Right ventricle myocardium inferior (tissue), 1 donor: ENCODE measurements at places on chromosomes 3 and 15. TPM values are rescaled to one million over a fixed set of nuclear protein-coding genes. Genes with fewer than 3 reads are reported as not detected.

DNA sequence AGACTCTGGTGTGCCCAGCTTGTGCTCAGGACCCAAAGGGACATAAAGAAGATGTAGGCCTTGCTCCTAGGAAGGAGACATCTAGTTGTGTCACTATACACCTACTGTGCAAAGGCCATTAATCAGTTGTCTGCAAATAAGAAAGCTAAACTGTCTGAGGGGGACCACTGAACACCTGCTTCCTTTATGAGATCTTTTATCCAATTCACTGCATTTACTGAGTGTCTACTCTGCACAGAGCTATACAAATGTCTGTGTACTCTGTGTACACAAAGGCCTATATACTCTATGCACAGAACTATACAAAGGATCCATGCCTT, 124.8 kb downstream of the CTNNB1 start:
- no peak for DNase-seq

GRCh38 chr15:39180483-39180933, 400.4 kb upstream of the THBS1 start:
- DNase-seq = no peak

GRCh38 chr3:102756706-102757105, 321.9 kb downstream of the ZPLD1 start:
- DNase-seq = no peak

- no peak for DNase-seq
Observed at GRCh38 chr3:139260041-139260486, 83.8 kb upstream of the MRPS22 start.

DNA sequence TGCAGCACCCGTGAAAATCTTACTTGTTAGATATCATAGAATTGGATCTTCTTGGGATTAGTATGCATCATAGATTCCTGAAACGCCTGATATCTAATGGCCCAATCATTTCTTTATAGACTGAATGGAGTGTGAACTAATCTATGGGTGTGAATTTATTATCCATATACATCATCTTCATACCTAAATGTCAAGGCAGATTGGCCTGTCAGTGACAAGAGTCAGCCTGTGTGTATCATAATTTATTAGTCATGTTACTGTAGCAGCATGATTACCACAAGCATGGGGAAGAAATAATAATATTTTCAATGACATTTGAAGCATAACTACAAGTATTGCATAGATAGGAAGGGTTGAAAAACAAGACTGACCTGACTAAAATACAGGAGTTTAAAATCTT, 235.8 kb downstream of the RAP2B start:
- DNase-seq = no peak

DNA sequence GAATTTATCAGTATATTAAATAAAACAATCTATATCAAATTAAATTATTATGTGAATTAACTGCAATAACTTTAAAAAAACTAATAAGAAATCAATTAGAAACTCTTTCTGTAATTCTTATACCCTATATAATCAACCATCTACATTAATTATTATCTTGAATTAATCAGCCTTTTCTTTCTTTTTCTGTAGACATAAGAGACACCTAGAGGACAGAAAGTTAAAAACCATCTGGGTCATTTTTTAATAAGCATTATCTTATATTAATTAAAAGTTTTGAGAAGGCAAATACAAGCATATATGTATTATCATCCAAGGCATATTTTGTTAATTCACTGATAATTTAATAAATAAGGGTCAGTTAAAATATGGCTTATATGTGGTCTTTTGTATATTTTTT, 24.2 kb upstream of the SLC25A26 start:
- no peak for DNase-seq

GRCh38 chr15:66682865-66683264, 19.2 kb upstream of the SMAD6 start:
- no peak for DNase-seq

- peak; percentile 49 for DNase-seq
Observed at GRCh38 chr15:77617476-77618230, 15.1 kb downstream of the LINGO1 start.

- no peak for DNase-seq
Observed at GRCh38 chr3:193960487-193961274, 175.3 kb upstream of the HES1 start.

DNA sequence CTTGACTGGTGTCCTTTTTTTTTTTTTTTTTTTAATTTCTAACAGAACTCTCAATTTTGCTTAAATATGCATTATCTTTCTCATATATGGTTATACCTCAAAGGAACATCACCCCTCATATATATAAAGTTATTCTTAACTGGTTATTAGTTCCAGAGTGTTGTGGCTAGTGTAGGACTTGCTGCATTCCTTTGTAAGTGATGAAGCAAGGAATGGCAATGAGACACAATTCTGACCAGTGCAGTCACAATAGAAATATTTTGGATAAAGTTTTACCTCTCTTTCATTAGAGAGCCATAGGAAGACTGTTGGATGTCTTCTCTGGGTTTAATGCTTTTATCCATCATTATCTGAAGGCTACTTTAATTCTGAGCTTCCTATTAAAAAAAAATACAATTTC, 75.5 kb upstream of the CBLB start:
- DNase-seq = no peak

DNA sequence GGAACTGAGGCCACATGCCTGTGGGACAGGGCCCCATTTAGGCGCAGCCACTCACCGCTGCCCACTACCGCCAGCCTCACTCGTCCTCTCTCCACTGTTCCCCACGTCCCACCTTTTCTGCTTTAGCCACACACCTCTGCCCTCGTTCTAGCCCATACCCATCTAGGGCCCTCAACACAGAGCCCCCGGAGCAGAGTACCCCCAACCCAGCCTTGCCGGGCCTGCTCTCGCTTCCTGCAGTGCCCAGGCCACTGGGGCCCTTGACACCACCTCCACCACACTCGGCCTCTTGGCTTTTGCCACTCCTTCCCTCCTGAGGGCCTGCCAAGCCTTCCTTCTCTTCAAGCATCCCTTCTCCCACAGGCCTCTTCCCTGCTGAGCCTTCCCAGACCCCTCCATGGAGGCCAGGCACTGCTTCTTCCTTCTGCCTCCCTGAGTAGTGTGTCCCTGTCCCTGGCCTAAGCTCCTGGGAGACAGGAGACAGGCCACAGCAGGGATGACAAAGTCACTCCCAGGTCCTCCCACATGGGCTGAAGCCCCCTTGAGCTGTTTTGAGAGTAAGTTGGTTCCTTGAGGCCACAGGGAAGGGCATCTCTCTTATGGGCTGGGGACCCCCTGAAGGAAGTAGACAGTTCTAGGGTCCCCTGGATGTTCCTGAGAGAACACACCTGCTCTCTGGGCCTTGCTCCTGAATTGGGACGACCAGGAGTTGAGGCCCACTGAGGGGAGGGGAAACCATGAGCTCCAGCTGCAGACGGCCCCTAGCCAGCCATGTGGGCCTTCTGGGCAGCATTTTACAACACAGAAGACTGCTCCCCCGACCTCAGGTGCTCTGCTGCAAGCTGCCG, 4.4 kb downstream of the PRSS50 start:
- no peak for DNase-seq

DNA sequence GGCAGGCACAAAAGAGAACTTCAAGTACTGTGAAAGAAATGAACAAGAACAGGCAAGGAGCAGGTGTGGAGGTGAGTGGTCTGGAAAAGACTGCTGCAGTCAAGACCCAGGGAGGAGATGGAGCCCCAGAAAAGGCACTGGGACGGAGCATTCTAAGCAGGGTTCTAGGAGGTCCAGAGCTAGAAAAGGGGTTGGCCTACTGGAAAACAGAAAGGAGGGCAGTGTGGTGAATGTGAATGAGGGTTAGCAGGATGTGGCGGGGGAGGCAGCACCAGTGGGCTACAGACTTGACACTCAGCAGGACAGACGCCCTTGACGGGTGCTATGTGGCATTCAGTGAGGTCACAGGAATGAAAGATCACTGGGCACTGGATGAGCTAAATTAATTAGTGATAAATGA, 75.7 kb downstream of the SENP2 start:
- no peak for DNase-seq

DNA sequence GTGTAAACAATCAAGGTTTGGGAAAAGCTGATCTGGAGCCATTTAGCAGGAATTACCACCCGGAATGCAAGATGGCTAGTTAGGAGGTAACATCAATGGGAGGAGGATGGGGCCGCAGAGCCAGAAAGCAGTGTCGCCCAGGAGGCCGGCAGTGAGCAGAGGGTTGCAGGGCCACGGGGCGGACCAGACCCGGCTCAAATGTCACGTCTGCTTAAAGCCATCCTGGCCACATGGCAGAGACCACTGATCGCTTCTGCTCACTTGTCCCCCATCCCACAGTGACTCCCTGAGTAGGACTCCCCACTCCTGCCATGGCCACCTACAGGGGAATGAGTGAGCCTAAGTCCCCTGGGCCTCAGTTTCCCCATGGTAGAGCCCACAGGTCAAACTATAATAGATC, 18.2 kb downstream of the MGLL start:
- DNase-seq = no peak

Gene FRMD5
- total RNA-seq = 43.0 TPM

Gene A4GNT
- total RNA-seq = not detected

Gene CFAP20DC
- 0.22 TPM for total RNA-seq

Gene KIF15
- 1.2 TPM for total RNA-seq

Gene APOD
- total RNA-seq = 327 TPM

Gene KLHL40
- total RNA-seq = not detected

Gene FBXO45
- 8.2 TPM for total RNA-seq
